ENCODE measurements at places on chromosomes 4 and X.

DNA sequence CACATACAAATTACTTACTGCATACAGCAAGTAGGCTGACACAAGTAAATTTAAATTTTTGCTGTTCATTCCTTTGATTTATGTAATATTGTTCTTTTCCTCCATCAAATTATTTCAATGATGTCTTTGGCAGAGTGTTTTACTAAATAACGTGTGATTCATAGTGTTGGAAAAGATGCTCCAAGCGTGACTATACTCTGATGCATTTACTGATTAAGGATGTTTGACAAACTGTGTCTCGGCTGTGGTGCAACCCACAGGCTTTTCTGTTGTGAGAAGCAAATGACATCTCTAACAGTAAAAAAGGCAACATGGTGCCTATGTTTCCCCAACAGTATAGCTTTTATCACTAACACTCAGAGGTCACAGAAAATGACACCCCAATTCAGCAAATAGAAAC, 540.9 kb downstream of the PPP4R3C start:
- DNase-seq, result no peak

GRCh38 chr4:108941904-108942430, 179.1 kb upstream of the ETNPPL start:
- DNase-seq, result no peak

GRCh38 chr4:133997436-133997835, 204.2 kb downstream of the PABPC4L start:
- no peak for DNase-seq

GRCh38 chr4:86386817-86387415, 27.1 kb upstream of the MAPK10 start:
- no peak for DNase-seq

DNA sequence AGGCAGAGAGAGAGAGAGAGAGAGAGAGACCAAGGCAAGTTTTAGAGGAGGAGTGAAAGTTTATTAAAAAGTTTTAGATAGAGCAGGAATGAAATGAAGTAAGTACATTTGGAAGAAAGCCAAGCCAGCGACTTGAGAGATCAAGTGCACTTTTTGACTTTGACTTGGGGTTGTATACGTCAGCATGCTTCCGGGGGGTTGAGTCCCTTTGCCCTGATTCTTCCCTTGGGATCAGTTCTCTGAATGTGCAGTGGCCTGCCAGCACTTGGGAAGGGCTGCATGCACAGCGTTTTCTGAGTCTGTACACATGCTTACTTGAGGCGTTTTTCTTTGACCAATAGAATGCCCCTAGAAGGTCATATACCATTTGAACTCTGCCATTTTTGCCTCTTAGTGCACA, 400.5 kb downstream of the PDGFC start:
- no peak for DNase-seq

GRCh38 chrX:78168065-78168464, 28.6 kb upstream of the TAF9B start:
- DNase-seq, result no peak

DNA sequence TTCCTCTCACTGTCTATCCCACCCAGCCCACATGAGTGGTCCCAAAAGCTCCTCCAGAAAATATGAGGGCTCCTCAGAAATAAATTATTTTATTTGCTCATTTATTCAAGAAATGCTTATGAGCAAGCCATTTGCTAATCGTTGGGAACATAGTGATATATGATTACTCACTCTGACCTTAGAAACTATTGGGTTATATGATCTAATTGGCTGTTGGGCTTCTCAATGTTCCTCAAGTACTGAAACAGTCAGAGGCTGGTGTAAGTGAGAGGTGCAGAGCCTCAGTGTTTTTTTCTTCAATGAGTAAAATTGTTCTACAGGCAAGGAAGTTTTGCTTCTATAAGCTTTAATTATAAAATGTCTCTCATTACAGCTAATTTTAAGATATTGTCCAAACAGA, 893.8 kb upstream of the INTU start:
- no peak for DNase-seq

- DNase-seq, result no peak
Measured at GRCh38 chr4:10102474-10103332, 13.9 kb downstream of the WDR1 start.

DNA sequence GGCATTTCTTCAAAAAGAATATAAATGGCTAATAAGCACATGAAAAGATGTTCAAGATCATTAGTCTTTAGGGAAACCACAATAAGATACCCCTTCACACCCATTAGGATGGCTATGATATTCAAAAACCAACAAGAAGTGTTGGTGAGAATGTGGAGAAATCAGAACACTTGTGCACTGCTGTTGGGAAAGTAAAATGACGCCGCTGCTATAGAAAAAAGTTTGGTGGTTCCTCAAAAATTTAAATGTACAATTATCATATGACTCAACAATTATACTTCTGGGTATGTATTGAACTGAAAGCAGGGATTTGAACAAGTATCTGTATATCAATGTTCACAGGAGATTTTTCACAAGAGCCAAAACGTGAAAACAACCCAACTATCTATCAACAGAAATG, 29.4 kb upstream of the NEUROG2 start:
- no peak for DNase-seq

- no peak for DNase-seq
Measured at GRCh38 chr4:109184491-109184961, 117.9 kb downstream of the COL25A1 start.

DNA sequence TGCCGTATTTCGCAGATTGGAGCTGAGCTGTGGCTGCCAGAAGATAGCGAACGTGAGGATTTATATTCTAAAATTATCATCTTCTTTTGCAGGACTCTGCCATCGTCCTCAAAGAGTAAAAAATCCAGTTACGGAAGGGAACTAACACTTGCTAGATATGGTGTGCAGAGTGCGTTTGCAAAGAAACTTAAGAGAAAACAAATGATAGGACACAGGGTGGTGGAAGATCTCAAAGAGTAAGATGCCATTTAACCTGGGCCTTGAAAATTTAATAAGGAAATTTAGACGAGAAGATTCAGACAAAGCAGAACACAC, 566 bp downstream of the LARP7 start:
- no peak for DNase-seq

DNA sequence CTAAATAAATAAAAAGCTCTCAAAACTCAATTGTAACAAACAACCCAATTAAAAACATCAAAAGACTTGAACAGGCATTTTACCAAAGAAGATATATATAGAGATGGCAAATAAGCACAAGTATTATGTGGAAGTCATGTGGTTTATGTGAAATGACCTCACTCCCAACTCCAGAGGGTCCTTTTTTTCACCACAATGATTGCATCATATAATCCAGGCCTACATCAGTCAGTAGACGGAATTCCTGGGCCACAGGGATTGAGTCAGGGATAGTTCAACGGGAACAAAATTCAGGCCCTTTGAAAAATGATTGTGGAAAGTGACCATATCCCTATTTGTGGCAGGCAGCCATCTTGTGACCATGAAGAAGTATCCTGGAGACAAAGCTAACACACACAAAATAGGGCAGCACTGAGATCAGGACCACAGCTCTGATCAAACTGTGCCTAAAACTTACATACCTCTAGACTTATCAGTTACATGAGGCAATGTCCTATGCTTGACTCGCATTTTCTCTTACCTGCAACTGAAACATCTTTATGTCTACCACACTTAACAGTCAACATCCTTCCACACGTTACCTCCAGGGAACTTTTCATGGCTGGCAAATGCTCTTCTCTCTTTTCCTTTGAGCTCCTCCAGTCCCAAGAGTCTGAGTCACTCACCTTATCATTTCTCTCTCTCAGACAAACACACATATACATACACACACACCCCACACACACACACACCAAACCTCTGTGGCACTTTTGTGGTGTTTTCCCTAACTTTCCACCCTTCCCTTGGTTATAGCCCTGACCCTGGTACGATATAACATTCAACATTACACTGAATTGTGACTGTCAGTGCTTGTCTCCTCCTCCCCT, 113.5 kb downstream of the PHF8 start:
- no peak for DNase-seq

DNA sequence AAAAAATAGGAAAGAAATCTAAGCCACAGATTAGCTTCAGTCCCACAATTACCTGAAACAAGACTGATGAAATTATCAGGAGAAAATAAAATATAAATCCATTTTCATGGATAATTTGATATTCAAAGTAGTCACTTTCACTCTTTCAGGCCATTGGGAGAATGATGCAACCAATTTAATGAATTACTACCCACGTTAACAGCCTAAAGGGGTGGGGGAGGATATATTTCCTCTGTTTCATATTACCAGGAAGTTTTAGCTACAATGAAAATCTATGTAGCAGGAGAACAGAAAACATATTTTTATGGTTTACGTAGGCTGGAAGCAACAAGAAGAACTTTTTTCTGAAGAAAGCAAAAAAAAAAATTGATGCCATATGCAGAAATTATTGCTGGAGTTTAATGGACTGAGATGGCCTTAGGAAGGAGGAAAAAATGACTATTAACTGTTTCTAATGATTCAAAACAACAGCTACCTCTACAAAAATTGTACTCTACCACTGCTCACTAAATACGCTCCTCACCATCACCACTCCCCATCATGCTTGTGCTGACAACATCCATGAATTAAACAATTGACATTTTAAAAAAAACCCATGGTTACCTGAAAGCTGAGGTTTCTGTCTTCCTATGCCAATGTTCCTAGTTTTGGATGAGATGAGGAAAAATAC, 100.9 kb downstream of the CXXC4 start:
- DNase-seq, result no peak

DNA sequence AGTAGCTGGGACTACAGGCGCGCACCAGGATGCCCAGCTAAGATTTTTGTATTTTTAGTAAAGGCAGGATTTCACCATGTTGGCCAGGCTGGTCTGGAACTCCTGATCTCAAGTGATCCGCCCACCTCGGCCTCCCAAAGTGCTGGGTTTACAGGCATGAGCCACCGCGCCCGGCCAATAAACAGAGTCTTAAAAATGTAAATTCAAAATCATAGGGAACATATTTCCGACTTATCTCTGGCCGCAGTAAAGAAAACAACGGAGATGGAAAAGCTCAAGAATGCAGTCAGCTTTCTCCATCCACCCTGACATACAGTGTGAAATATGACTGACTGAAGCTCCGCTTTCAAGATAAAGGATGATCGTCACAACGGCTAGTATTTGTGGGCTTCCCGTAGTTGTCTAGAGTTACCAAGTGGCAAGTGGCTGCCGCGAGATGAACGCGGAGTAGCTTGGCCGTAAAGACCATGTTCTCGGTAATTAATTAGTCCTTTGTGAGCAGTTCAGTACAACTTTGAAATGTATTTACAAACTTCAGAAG, 495.1 kb upstream of the FAT1 start:
- no peak for DNase-seq

- no peak for DNase-seq
Measured at GRCh38 chr4:146032234-146032860, 93.7 kb upstream of the ZNF827 start.

DNA sequence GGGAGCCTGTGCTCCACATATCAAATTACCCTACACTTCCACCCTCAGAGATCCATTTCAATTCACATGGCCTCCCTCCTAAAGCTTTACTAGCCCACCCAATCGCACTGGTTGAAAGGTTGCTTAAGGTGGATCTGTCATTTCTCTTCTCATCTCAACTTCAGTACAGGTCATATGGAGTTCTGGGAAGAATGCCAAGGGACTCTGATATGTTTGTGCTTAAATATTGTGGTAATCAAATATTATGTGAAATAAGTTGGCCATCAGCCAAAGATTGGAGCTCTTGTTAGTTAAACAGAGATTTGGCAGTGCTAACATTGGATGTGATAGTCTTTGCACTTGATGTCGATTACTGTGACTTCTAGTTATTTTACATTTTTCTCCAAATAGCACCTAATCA, 20.5 kb downstream of the SEPTIN6 start:
- no peak for DNase-seq

GRCh38 chr4:107874024-107874423, 49.3 kb downstream of the SGMS2 start:
- no peak for DNase-seq

DNA sequence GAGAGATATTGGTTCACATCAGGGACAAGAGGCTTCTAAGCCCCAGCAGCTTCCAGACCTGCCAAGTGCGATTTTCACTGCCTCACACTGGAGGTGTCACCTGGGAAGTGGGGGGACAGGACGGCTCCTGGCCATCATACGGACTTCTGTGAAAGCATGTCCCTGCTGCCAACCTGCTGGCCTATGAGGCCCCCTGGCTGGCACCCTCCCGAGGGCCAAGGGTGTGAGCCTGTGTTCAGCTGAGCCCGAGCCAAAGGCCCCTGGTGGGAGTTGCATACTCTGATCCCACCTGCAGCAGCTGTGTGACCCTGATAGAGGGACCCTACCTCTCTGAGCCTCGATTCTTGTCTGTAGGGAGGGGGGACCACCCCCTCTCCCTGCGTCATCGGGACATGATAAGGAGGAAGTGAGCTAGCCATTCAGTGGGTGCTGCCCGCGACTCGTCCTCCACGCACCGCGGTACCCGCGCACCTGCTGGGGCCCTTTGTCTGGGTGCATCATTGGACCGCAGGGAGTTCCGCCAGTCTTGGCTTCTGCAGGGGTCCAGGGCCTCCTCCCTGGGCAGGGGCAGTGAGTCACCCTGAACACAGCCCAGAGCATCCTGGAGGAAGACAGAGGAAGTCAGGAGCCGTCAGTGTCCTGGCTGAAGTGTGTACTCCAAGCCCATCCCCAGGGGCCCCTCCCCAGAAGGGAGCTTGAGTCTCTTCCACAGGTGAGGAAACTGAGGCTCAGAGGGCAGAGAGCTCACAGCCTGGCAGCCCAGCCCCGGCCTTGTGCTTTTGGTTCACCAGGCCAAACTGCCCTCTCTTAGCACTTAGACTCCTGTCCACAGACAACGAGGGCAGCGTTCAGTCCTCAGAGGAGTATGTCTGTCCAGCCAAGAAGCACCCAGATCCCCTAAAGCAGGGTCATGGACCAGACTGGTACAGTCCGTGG, 24.1 kb downstream of the C4orf50 start:
- DNase-seq, result no peak

GRCh38 chrX:40248822-40249221, 151.1 kb upstream of the BCOR start:
- DNase-seq, result no peak

DNA sequence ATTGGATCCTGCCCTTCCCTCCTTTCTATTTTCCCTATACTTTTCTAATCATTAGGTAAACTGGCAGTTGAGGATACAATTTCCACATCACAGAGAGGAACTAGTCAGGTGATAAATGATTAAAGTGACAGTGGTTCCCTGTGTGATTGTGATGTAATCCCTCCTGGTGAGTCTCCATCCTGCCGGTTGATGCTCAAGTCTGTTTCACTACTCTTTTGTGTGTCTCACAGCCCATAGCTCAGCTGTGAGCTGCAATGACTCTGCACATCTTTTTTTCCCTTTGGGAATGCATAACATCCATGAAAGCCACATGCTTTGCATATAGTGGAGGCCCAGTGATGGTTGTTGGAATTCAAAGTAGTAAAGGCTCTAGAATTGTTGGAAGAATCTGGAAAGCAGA, 60.4 kb downstream of the CCNI start:
- no peak for DNase-seq

GRCh38 chr4:145639186-145639698, 20.1 kb downstream of the MMAA start:
- no peak for DNase-seq

- no peak for DNase-seq
Measured at GRCh38 chr4:38562751-38563198, 101.2 kb upstream of the KLF3 start.

All from AG09319 (cell line).